Stimulated activated CD4-positive, alpha-beta T cell treated with anti-CD3 and anti-CD28 coated beads, Interleukin-1b, Interleukin-23, amount 100 ng/mL, for 4 hours (primary cell): ENCODE measurements at places on chromosomes 5 and 9.

GRCh38 chr5:96374653-96375052 lies 58.4 kb downstream of the PCSK1 start:
- DNase-seq, result no peak

DNA sequence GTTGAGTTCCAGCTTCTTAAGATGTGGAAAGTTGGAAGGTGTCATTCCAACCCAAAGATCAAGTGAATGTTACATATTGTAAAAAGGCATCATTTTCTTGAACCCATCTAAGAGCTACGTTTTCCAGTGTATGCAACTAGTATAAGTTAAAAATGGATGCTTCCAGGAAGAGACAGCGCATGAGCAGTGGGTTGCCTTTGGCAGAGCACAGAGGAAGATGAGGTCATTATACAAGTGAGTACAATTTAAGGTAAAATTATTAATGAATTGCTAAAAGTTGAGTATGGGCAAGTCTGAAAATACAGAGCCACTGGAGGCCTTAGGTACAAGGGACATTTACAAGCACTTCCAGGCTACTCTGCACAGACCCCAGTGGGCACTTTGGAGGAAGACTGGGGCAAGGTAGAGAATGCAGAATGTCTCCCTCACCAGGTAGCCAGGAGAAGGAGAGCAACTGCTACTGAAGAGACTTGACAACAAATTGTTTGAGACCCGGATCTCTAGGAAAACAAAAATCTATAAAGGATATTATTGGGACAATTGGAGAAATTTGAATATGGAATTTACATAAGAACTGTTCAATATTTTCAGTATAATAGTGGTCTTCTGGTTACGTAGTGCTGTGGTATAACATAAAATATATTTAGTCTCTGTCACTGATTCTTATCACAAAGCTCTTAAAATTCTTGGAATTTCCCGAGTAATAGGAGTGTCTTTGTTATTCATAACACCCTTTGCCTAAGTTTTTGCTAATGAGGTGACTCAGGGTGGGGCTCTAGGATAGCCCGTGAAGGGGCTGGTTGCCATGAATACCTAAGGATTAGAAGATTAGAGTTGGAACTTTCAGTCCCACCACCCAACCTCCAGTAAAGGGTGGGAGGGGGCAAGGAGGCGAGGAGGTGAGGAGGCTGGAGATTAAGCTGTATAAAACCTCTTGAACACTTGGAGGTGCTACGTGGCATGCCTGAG lies 129.9 kb upstream of the FER start:
- DNase-seq, result no peak

DNA sequence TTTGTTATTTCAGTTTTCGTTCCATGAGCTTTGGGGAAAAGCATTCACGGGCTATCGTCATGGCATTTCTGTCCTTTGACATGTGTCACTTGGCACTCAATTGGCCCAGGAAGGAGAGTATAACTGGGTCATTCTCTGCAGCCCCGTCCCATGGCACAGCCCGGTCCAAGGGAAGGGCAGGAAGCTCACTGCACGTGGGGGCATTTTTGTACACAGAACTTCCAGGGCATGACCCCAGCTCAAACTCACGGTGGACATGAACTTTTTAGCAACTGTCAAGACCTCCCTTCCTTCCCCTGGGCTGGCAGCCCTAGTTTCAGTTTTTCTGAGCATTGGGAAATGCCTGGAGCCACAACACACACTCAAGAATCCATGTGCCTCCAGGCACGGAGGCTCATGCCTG lies 161.6 kb upstream of the PANK3 start:
- no peak for DNase-seq

DNA sequence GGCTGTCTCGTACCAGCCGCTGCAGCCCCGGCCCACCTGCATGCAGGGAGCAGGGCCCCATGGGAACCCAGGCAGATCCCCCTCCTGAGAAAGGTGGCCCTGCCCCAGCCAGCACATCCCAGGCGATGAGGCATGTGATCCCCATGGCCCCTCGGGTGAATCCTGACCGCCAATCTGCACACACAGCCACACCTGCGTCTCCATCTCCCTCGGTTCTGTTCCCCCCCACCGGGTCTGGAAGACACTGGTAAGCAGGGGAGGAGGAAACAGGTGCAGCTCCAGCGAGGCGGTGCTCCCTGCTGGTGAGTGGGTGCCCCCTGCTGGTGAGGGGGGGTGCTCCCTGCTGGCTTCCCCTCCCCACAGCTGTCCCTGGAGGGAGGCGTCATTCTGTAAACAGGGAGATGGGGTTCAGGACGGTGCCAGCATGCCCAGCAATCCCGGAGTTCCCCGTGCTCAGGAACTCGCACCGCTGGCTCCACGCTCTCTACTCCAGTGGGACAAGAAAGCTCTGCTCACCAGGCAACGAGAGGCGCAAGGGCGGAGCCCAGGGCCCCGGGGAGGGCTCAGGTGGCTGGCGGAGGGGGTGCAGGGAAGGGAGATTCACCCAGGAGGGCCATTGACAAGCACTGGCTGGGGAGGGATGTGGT lies 28.4 kb upstream of the SLC12A7 start:
- peak; percentile 76 for DNase-seq

DNA sequence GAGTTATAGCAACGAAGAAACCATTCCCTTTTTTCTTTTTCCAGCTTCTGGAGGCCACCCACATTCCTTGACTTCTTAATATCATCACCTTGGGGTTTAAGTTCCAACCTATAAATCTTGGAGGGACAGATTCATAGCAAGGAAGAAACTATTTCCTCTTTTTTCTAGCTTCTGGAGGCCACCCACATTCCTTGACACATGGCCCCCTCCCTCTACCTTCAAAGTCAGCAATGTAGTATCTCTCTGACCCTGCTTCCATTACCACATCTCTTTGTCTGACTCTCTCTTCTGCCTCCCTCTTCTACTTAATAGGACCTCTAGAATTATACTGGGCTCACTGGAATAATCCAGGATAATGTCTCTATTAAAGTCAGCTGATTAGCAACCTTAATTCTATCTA lies 34.7 kb upstream of the SHISAL2B start:
- DNase-seq, result no peak
